ENCODE measurements at places on chromosomes 4 and X.

DNA sequence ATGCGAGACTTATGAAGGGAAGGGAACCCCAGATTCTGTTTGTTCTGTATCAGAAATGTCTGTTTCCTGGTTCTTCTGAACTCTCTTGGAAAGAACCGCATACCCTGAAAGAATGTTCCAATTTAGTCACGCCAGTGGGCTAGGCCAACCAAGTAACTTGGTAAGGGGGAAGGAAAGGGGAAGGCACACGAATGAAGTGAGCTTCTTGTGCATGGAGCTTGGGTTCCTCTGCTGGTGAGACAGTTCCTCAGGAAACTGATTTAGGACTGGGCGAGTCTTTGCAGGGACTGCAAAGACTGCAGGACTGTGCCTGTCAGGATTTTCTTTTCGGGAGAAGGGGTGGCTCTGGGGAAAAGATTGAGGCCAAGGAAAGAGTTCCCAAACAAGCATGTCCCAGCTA, 35.6 kb downstream of the FRMPD3 start:
- DNase-seq = no peak

GRCh38 chr4:8730681-8731080, 138.1 kb downstream of the CPZ start:
- DNase-seq = no peak

- no peak for DNase-seq
Observed at GRCh38 chr4:164596927-164597326, 157.0 kb upstream of the SMIM31 start.

DNA sequence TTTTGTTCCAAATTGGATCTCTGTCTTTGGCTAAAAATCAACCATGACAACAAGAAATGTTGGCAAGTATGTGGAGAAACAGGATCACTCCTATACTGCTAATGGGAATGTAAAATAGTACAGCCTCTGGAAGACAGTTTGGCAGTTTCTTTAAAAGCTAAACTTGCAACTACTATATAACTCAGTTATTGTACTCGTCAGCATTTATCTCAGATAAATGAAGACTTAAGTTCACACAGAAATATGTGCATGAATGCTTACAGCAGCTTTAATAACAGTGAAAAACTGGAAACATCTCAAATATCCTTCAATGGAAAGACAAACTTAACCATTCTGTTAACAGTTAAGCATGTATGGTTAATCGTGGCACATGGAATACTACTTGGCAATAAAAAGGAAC, 15.4 kb upstream of the HAND2 start:
- no peak for DNase-seq

GRCh38 chr4:178480105-178480504, 1037.9 kb upstream of the AGA start:
- DNase-seq = no peak

DNA sequence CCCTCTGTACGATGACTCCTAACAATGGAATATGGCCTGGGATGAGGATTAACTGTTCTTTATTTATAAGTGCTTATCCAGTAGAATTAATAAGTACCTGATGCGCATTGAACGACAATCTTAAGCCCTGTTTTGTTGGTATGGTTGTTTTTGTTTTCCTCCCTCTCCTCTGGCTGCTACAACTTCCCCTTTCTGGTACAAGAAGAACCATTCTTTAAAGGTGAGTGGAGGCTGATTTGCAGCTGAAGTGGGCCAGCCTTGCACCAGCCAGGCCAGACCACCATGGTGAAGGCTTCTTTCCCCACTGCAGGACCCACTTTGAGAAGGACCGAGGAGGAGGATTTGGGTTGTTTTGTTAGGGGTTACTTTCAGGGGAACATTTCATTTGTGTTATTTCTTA, 113.3 kb downstream of the PARM1 start:
- DNase-seq = no peak

- peak; percentile 48 for DNase-seq
Observed at GRCh38 chrX:68511255-68511654, 12.4 kb downstream of the YIPF6 start.

DNA sequence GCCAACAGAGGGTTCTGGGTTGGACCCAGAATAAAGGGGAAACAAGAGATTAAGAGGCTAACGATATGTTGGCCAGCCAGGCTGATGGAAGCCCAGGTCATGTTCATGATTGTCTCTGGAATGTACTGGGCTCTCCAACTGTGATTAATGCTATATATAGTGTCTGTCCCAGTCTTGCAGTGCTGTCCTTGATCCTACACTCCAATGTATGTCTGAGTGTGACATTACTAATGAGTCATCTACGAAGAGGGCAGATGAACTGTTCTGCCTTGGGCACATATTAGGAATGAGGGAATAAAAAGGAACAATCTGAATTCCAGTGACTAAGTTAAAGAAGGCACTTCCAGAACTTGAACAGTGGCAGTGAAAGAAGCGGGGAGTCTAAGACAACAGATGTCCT, 142.1 kb downstream of the PDGFRA start:
- no peak for DNase-seq

- no peak for DNase-seq
Observed at GRCh38 chrX:118437283-118437682, 58.3 kb upstream of the DOCK11 start.

GRCh38 chrX:134002921-134003615, 17.7 kb upstream of the GPC3 start:
- no peak for DNase-seq

- DNase-seq = no peak
Observed at GRCh38 chrX:77514177-77514576, 67.0 kb downstream of the FGF16 start.

DNA sequence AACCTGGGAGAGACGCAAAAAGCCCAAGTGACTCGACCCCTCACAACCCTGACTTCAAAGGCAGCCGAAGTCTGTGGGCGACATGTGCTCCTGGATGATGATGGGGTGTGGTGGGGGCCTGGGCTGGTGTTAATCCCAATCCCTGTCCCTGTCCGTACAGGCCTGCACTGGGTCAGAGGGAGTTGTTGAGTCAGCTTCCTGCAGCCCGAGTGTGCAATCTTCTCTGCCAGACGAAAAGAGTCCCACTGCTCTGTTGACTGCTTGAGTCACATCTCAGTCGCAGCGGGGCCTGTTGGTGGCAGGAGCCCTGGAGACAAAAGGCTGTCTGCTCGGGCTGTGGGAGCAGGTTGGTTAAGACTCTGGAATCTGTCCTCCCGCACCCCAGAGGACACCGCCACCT, 10.3 kb downstream of the FAM3A start:
- DNase-seq = no peak

GRCh38 chrX:2193273-2193592, 307.5 kb downstream of the DHRSX start:
- no peak for DNase-seq

GRCh38 chr4:1207157-1207470, 34.7 kb upstream of the SPON2 start:
- DNase-seq = no peak

DNA sequence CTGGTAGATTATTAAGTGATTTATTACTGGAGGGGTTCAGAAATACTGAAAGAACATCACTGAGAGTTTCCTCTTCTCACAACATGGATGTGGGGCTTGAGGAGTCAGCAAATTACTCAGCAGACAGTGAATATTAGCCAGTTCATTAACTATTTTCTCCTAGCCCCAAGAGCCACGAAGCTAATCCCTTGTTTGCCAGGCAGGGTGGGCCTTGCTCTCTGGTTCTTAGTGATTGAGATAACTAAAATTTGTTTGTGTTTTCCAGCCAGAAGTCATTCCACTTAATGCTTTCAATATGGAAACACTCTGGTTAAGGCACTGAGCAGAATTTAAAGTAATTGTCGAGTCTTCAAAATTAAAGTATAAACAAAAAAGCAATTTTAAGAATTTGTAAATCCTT, 40.1 kb upstream of the PASD1 start:
- no peak for DNase-seq

DNA sequence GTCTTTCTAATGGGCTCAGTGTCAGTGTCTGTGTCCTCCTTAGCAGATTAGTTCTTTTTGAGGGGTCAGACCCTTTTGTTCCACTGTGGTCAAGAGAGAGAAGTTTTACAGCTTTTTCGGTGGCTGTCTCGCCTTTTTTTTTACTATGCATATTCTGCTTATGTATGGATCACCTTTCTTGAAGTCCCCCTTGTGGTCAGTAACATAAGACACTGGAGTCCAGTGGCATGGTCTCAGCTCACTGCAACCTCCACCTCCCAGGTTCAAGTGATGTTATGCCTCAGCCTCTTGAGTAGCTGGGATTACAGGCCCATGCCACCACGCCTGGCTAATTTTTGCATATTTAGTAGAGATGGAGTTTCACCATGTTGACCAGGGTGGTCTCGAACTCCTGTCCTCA, 54.0 kb upstream of the PGRMC2 start:
- DNase-seq = no peak

GRCh38 chrX:2412131-2412530, 88.6 kb downstream of the DHRSX start:
- no peak for DNase-seq

- DNase-seq = no peak
Observed at GRCh38 chr4:52081216-52081615, 30.1 kb downstream of the SPATA18 start.

DNA sequence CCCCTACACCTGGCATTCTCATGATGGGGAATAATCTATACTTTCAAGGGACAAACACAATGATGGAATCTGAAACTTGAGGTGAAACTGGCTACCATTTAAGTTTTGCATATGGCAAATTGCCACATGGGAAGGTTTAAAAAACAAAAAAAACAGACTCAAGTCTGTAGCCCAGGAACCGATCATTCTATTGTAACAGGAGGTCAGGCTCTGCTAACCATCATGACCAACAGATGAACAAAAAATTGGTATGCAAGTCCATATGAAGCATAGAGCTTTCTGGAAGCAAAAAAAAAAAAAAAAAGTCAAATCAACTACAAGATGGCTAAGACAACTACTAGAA, 594.3 kb upstream of the DIPK2B start:
- no peak for DNase-seq

DNA sequence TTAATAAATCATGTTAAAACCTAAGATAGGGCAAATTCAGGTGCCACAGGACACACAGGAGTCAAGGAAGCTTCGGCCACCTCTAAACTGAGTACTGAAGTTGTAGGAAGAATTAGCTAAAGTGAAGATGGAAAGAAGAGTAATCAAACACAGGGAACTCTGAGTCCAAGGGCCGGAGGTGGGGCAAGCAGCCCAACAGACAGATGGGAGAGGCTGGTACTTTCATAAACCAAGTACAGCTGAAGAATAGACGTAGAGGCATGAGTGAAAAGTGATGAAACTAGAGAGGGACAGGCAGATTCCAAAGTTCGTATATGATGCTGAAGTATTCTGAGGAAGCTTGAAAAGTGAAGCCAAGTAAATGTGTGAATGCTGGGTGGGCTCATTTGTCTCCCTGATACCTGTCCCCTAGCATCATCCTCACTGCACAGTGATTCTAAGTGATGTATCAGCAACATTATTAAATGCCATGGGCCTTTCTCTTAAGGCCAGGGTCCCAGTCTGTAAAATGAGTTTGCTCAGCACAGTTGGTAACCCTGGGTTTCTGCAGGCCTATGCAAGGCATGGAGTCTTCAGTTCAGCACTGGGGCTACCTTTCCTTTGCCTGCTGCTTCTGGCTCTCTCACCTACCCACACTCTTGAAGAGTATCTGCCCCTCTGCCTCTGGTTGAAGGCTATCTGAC, 203.3 kb downstream of the NR3C2 start:
- DNase-seq = no peak

DNA sequence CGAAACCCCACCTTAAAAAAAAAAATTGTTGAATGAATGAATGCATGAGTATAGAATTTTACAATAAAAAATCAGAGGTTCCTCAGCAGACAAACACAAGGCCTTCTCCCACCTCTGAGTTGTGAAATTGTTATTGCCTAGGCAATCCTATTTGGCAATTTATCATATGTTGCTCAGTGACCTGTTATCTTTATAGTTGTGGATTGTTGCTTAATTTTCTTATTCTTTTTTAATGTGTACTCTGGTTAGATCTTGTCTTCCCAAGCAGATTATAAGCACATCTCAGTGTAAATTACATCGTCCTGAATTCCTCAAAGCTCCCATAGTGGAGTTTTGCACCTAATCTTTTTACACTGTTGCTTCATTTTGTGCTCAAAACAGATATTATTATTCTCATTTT, 71.9 kb downstream of the RBM47 start:
- no peak for DNase-seq

DNA sequence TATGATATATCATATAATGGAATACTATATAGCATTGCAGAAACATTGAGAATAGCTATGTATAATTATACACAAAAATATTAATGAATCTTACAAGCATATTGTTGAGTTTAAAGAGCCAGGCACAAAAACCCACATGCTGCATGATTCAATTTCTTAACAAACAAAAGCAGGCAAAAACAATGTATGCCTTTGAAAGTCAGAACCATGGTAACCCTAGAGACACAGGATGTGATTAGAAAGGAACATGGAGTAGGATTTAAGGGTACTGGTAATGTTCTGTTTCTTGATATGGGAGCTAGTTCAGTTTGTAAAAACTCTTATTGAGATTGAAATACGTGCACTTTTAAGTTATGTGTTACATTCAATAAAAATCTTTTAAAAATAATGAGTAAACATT, 21.5 kb downstream of the CXCL8 start:
- DNase-seq = no peak

DNA sequence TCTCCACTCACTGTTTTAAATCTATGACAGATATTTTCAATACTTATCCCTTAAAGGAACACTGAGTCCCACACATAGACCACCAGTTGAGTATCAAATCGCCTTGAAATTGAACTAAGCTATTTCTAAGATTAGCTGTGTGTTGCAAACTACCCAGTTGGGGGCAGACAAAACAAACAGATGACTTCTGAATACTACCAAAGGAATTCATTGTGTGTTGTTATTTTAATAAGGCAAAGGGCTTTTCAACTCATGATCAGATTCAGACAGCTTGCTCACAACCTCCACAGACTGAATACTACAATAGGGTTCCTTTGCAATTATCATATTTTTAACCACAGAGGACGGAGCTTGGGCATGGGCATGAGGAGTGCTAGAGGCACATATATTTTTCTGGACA, 283.0 kb upstream of the GPC4 start:
- DNase-seq = no peak

GRCh38 chr4:169628579-169628978, 8.2 kb downstream of the CLCN3 start:
- no peak for DNase-seq

DNA sequence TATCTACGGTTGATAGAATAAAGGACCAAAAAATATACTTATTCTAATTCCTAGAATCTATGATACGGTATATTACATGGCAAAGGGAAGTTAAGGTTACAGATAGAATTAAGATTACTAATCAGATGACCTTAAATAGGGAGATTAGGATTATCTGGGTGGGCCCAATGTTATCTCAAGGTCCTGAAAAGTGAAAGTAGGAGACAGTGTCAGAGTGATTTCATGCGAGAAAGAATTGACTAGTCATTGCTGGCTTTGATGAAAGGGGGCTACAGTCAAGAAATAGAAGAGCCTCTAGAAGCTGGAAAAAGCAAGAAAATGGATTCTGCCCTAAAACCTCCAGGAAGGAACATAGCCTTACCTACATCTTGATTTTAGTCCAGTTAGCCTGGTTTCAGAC, 176.9 kb upstream of the PPP1R2C start:
- no peak for DNase-seq

GRCh38 chr4:151302432-151302831, 23.0 kb downstream of the SH3D19 start:
- DNase-seq = no peak
